RWPE2 (cell line): ENCODE measurements at places on chromosomes 4 and X.
A peak's percentile ranks its signal among the peaks of the same experiment; 100 is the strongest.

GRCh38 chrX:135295944-135296305 is 13.4 kb upstream of the ETDC start:
- no peak for DNase-seq

- DNase-seq: no peak
Observed at GRCh38 chr4:73442275-73442674, 6.3 kb downstream of the AFP start.

- no peak for DNase-seq
Observed at GRCh38 chrX:104280609-104281008, 25.9 kb upstream of the ESX1 start.

DNA sequence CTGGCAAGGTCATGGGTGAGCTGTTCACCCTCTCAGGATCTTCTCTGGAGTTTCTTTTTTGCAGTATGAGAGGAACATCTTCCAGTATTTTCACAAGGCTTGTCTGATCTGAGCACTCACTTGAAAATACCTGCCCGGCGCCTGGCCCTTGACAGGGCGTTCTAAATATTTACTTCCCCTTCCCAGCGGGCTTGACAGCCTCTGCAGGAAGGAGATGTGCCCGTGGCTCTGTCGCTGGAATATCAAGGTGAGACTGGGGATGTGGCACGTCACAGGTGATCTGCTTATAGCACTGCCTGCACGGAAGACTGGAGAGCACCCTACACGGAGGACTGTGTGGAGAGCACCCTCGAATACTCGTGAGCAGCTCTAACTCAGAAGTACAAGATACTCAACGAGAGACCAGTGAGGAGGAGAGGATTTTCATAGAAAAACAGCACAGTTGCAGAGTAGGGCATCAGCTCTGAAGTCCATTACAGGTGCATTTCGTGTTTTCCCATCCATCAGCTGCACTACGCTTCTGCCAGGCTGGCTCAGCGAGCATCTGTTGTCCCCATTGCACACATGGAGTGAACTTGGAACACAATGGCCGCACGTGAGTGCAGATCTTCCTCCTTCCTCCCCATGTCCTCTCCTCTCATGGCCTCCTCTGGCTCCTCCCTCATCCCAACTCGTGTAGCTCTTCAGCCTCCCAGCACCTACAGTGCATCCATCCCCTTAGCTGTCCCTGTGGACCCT is 32.1 kb downstream of the ZBTB49 start:
- DNase-seq: peak; percentile 29

- DNase-seq: no peak
Observed at GRCh38 chrX:136768469-136769084, 12.2 kb downstream of the ARHGEF6 start.

DNA sequence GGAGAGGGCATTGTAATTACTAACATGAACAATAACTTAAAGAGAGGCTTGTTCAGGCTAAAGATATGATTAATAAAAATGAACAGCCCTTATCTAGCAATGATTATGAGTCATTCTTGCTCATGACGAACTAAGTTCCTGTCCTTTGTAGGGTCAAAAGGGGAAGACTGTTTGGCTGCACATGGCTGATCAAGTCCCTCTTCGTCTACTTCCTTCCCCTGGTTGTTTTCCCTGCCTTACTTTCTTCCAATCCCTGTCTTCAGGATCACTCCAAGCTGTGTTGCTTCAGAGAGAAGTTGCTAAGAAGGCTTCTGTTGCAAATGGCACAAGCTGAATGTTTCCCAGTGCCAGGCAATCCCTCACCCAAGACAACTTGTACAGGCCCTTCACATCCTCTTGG is 115.0 kb upstream of the HS3ST1 start:
- no peak for DNase-seq

- no peak for DNase-seq
Observed at GRCh38 chr4:104593019-104593418, 98.3 kb upstream of the CXXC4 start.

DNA sequence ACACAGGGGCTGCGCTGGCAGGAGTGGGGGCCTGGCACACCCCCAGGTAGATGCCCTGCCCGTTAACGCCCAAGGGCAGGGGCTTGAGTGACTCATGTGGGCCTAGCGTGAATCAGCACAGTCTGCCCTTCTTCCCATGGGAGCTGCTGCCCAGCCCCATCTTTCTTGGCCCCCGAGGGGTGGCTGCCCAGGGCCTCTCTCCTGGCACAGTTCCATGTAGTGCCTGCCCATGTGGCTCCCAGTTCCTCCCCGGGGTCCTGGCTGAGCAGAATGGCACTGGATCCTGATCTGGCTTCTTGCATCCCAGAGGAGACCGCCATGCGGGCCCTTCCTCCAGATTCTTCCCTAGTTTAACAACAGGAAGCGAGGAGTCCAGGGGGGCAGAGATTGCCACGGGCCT is 2.1 kb upstream of the AVPR2 start:
- no peak for DNase-seq

GRCh38 chrX:139172731-139173130 is 357.8 kb upstream of the F9 start:
- DNase-seq: no peak

- no peak for DNase-seq
Observed at GRCh38 chrX:127943571-127943970, 108.6 kb downstream of the ACTRT1 start.

DNA sequence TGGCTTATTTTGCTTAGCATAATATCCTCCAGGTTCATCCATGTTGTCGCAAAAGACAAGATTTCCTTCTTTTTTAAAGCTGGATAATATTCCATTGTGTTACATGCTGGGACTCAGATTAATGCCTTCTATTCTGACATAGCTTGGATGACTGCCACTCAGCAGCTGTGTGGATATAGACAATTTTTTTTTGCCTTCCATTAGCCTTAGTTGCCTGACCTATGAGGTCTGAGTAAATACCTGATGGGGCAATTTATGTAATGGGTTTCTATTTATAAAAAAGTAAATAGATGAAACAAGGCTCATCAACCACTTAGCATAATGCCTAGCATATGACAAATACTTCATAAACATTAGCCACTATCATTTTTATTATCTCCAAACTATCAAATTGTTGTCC is 515.4 kb downstream of the ZNF674 start:
- DNase-seq: no peak

DNA sequence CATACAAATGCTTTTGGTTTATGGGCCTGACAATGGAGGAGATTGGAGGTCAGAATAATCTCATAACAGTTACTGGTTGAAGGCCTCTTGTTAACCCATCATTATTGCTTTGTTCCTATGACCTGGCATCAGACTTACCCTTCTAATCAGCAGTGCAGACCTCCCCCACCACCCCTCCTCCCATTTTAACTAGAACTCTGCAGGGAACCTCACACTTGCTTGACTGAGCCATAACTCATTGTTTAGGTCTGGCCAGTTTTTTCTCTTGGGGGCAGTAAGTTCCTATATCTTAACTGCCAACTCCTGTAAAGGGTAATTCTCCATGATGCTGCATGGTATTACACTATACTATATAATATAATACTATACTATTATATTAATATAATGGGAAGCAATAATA is 609.3 kb downstream of the IL1RAPL1 start:
- no peak for DNase-seq

DNA sequence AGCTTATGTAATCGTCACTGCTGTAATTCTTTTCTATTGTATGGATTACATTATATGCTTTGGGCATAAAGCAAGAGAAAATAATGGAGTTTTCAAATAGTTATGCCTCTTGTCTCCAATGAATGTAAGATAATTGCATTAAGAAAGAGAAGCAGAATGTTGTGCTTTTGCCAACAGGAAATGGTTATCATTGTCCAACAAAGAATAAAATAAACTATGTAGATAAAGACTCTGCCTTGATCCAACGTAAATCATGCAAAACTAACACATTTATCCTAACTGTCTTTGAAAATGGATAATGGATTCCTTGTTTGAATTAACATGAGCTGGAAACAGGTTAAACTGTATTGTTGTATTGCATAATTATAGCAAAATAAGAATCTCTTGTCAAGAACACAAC is 1709.0 kb downstream of the PCDH7 start:
- no peak for DNase-seq

DNA sequence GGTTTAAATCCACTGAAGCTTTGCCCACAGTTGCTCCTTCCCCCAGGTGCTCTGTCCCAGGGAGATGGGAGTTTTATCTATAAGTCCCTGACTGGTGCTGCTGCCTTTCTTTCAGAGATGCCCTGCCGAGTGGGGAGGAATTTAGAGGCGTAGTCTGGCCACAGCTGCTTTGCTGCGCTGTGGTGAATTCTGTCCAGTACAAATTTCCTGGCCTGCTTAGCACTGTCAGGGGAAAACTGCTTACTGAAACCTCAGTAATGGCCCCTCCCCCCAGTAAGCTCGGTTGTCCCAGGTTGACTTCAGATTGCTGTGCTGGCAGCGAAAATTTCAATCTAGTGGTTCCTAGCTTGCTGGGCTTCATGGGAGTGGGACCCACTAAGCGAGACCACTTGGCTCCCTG is 40.1 kb downstream of the UGT2B17 start:
- no peak for DNase-seq

DNA sequence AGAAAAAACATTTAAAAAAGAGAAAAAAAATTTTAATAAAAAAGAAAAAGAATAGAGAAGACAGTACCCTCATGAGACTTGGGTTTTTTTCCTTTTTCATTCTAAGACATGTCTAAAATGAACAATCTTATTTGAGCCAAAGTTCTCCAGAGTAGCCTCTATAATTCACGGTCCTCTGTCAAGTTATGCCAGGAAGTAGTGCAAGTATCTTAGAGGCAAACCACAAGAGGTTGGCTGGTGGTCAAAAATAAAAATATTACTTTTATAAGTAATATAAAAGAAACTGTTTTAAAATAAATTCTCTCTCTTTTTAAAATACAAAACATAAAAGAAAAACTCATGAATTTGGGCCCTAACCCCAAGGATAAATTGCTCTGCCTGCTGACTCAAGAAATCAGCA is 26.5 kb downstream of the HNRNPDL start:
- DNase-seq: no peak

DNA sequence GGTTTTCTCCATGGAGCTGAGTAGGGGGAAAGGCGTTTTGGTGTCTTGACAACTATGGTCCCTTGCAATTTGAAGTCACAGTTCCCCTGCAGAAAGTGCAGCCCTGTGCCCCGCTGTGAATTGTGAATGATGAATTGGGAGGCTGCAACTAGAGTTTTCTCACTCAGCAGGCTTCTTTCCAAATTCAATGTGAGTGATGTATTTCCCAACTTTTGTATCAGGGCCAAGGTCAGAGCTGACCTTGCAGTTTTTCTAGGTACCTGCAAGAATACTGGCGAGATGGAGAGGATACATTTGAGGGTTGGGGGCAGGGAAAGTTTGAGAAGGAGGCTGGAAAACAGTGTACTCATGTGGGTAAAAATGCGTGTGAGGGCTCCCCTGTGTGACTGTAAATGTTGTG is 11.7 kb downstream of the PHEX start:
- DNase-seq: no peak

DNA sequence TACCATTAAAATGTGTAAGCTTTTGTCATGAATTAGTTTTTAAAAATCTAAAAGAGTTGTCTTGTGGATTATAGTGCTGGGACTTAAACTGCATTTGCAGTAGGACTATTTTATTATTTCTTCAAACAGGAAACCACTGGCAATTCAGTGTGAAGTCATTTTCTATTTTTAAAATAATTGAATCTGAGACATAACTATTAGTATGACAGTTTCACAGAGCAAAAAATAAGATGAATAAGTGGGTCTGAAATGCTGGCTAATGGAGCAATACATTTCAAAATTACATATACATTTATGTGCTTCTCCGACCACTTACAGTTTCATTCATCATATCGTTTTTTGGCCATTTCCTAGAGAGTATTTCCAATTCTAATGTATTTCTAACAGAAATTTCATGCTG is 75.3 kb upstream of the RAPGEF2 start:
- no peak for DNase-seq

DNA sequence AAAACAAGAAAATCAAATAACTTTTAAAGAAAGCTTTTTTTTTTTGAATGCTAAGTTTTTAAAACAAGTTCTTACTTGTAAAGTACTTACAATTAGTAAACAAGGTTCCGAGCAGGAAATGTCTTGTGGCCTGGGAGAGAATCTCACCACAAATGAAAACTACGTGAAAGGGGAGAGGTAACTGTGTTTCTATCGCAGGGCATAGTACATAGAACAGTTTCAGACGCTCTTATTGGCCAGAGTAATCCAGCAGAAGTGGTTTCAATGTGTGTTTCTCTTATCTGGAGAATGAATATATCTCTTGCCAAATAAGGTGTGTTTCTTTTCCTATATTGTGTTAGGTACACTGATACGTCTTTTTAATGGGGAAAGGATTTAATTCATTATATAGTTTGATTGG is at the start of gene PLAC8:
Gene PLAC8, minus strand, starts transcription at position 154 of the 400 bp plus-strand sequence. CDS start 6,808 bp downstream, outside the sequence.
- no peak for DNase-seq

DNA sequence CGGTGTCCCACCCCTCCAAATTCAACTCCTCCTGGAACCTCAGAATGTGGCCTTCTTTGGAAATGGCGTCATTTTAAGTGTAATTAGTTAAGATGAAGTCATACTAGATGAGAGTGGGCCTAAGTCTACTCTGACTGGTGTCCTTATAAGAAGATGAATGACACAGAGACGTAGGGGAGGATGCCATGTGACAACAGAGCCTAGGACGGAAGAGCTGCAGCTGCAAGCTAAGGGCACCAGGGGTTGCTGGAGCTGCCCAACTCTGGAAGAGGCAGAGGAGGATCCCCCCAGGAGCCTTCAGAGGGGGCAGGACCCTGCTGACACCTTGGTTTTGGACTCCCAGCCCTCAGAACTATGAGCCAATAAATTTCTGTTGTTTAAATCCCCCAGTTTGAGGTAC is 115.1 kb downstream of the STK32B start:
- DNase-seq: no peak

DNA sequence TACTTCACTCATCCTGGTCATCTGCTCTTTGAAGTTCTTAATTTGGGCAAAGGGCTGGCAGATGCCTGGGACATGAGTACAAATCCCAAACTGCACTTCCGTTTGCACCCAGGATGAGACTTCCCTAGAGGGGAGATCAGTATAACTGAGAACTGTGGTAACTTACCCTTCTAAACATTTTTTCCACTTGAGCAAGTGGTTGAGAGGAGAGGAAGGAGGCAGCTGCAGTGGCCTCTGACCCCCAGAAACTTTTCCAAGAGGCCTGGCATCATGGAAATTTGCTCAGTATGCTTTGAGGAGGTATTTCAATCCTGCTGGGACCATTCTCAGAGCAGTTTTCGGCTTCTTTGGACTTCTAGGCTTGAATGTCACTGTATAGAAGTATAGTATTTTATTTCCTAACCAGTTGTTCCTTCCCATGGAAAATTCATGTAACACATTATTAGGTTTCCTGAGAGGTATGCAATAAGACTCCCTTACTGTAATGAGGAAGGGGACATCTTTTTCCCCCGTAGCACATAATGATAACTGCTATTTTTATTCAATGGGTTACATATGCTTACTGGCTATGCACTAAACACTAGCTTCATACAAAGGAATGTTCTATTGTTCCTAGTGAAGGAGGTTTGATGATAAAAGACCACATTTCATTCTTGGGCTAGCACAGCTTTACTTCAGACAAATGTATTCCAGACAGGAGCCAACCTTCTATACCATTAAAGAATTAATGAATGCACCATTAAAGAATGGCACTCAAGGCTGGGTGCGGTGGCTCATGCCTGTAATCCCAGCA is 129.3 kb downstream of the SHROOM3 start:
- no peak for DNase-seq

GRCh38 chr4:142218726-142219125 is 582.3 kb downstream of the IL15 start:
- no peak for DNase-seq

GRCh38 chr4:167032871-167033270 is 201.4 kb downstream of the SPOCK3 start:
- DNase-seq: no peak

GRCh38 chr4:82097504-82097903 is 276.3 kb downstream of the HNRNPD start:
- no peak for DNase-seq

- no peak for DNase-seq
Observed at GRCh38 chr4:7621252-7622035, 186.7 kb upstream of the PSAPL1 start.
